NCI-H524 (cell line): ENCODE measurements at places on chromosomes 13 and 19.

DNA sequence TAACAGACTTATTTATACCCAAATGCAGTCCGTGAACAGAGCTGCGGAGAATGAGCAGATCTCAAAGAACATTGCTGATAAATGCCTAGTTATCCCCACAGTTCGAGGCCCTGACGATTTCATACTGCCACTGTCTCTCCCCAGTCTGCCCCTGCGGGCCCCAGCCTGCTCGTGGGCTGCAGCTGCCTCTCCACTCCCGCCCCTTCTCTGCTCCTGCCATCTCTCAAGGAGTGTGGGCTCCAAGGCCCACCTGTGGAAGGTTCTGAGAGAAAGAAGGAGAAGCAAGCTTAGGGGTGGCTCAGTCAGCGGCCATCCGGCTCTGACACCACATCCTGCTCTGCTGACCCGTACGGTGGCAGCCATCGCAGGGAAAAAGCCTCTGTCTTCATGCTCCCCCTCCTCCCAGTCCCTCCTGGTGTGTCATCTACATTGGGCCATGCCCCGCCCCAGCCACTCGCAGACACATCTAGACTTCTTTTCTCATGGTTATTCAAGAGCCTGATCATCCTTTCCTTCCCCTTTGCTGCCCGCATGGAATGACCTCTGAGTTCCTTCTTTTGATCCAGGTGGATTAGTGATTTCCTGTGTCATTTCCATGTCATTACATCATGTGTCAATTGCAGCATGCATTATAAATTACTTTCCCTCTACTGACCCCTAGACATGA is 52.0 kb downstream of the EPS15L1 start:
- DNase-seq = no peak

DNA sequence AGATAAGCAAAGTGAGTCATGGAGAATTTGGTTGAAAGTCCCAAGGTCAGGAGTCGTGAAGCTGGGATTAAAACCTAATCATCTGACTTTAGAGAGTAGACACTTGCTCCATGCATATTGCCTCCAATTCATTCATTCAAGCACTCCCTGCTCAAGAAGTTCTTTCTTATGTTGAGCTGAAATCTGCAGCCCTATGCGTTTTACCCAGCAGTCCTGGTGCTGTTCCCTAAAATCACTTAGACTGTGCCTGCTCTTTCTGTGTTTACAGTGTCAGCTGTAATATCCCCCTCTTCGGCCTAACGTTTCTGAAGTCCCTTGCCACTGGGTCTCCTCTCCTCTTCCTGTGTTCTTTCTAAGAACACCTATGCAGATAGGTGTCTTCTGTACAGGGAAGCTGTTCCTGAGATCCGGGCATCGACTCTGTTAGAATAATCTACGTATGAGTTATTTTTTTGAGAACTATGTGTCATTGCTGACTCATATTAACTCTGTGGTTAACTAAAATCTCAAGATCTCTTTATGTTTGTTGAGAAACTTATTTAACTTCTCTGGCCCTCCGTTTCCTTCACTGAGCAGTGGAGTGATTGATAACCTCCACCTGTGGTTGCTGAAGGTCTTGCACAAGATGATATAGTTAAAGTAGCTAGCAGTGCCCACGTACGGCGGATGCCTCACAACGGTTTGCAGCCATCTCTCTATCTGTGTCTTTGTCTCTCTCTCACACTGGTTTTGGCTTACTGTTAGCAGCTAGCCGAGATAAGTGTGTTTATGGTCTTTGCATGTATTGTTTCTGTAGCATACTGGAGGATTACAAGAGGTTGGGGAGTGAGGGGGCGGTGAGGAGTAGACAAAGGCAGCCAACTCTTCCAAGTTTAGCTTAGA is 4.7 kb downstream of the ALOX5AP start:
- no peak for DNase-seq

- peak; percentile 68 for DNase-seq
These were observed 419.5 kb upstream of the ARGLU1 start for GRCh38 chr13:106987427-106987785.

- no peak for DNase-seq
These were observed 349.0 kb downstream of the LMO7 start for GRCh38 chr13:75985132-75985531.

DNA sequence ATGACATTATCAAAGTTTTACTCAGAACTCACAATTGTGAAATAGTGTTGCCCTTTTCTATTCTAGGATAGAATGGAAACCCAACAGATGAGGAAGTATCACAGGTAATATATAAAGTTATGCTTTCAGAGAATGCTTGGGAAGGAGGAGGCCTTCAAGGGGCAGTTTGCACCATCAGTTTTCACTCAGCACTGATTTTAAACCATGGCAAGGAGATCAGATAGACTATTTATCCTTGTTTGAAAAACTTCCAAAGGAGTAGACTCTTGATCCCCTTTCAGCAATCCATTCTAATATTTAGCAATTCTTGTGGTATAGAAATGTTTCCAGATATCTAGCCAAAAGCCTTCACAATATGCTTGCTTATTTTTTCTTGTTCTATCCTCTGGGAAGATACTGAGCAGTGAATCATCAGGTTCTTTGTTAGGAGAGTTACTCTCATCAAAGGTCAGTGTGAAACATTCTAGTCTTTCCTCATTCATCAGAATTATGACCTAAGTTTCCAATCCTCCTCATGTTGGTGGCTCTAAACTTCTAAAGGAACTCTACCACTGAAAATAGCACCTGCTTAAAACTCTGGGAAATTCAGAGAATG is 3.8 kb downstream of the GPC6 start:
- no peak for DNase-seq
